ENCODE measurements at places on chromosomes 7 and 10.

DNA sequence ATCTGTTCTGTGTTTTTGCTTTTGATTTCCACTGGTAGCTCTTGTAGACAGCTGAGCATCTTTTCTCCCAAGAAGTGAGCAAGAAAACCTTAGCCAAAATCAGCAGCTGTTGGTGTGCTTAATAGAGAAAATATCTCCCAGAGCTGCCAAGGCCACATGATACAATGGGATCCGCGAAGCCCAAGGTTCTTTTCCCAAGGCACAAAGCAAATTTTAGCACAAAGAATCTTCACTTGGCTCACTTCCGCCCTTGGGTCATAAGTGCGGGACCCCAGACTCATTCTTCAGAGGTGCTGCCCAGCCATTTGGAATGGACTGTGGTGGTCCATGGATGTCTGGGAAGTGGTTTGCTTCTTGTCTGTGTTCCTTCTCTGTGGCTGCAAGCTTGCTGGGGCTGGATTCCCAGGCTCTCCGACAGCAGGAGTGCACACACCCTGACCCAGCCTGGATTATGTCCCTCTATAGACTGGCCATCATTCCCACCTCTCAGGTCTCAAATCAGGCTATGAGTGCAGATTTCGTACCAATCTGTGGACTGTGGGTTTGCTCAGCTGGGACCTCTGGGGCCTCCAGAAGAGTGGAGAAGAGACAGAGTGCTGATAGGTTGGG is 93.0 kb upstream of the TMEM72 start:
- no peaks in the 10 kb centered on the region for H3K4me1 ChIP-seq
- no peak overlapping the region for H3K4me3 ChIP-seq
- H3K27me3 ChIP-seq: peaks cover 6% of the 10 kb centered on the region
- no peak for DNase-seq
- H3K36me3 ChIP-seq: no peaks in the 10 kb centered on the region
- H3K27ac ChIP-seq: no peak overlapping the region

- H3K4me1 ChIP-seq: no peaks in the 10 kb centered on the region
- no peaks in the 10 kb centered on the region for H3K36me3 ChIP-seq
- peaks cover 2% of the 10 kb centered on the region for H3K27me3 ChIP-seq
- no peak overlapping the region for H3K27ac ChIP-seq
Observed at GRCh38 chr10:123517901-123518300, 148.3 kb upstream of the GPR26 start.

DNA sequence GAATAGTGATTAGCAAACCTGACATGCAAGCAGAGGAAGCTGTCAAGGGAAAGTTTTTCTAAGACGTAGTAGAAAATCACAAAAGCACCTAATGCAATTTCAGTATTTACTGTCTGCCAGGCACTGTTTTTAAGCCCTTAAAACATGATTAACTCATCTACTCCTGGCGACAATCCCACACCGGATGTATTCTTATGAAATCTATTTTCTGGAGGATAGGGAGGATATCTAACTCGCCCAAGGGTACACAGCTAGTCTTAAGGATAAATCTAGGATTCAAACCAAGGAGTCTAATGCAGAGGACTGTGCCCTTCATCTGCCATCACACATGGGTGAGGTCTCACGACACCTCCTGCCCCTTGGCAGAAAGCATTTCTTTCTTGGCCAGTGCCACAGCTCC is 47.8 kb upstream of the FIGNL1 start:
- H3K27ac ChIP-seq: no peak overlapping the region
- H3K4me3 ChIP-seq: no peak overlapping the region
- H3K36me3 ChIP-seq: no peaks in the 10 kb centered on the region
- DNase-seq: no peak
- H3K4me1 ChIP-seq: no peaks in the 10 kb centered on the region
- H3K27me3 ChIP-seq: peaks cover 22% of the 10 kb centered on the region

DNA sequence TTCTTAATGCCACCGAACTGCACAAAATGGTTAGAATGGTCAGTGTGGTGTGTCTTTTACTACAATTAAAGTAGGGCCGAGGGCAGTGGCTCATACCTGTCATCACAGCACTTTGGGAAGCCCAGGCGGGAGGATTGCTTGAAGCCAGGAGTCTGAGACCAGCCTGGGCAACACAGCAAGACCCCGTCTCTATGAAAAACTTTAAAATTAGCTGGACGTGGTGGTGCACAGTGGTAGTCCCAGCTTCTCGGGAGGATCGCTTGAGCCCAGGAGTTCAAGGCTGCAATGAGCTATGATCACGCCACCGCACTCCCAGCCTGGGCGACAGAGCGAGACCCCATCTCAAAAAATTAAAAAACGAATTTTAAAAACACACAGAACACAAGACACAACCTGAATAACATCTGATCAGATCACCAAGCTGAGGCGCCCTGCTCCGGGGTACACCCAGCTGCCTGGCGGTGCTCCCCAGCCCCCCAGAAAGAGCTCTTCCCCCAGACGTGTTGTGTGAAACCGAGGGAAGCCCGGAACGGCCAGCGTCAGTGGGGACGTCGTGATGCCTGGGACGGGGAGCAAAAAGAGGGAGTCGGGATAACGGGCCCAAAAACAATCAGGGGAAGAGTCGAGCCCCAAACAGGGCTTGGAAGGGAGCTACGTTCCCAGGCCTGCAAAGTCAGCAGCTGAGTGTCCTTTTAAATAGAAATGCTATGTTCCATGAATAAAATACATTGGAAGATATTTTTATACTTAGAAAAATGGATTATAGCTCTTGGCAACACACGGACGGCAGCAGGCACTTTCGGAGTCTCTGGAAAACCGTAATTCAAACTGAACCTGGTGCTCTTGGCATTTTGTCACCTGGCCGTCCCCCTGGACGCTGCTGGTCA is 80.7 kb upstream of the PDGFA start:
- peak overlapping the region; percentile 100 for H3K27ac ChIP-seq
- H3K36me3 ChIP-seq: peaks cover 33% of the 10 kb centered on the region
- H3K27me3 ChIP-seq: no peaks in the 10 kb centered on the region
- DNase-seq: no peak
- H3K4me3 ChIP-seq: peak overlapping the region; percentile 74
- H3K4me1 ChIP-seq: peaks cover 40% of the 10 kb centered on the region

DNA sequence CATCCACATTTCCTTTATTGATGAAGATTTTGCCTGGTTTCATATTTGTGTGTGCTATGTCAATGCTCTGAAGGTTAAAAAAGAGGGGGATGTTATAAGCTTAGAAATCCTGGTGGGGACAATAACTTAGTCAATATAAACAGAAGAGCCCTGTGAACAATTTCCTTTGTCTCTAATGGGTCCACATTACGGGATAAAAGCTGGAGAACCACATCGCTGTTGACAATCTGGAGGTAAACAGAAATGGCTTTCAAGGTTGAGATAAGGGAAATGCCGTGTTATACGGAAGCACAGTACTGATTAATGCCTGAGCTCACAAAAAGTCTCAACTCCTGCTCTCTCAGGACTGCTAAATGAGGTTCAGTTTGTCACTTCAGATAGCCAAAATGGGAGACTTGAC is 16.8 kb downstream of the ASAH2 start:
- peaks cover 45% of the 10 kb centered on the region for H3K27me3 ChIP-seq
- H3K36me3 ChIP-seq: no peaks in the 10 kb centered on the region
- H3K4me3 ChIP-seq: no peak overlapping the region
- no peak overlapping the region for H3K27ac ChIP-seq
- H3K4me1 ChIP-seq: no peaks in the 10 kb centered on the region

DNA sequence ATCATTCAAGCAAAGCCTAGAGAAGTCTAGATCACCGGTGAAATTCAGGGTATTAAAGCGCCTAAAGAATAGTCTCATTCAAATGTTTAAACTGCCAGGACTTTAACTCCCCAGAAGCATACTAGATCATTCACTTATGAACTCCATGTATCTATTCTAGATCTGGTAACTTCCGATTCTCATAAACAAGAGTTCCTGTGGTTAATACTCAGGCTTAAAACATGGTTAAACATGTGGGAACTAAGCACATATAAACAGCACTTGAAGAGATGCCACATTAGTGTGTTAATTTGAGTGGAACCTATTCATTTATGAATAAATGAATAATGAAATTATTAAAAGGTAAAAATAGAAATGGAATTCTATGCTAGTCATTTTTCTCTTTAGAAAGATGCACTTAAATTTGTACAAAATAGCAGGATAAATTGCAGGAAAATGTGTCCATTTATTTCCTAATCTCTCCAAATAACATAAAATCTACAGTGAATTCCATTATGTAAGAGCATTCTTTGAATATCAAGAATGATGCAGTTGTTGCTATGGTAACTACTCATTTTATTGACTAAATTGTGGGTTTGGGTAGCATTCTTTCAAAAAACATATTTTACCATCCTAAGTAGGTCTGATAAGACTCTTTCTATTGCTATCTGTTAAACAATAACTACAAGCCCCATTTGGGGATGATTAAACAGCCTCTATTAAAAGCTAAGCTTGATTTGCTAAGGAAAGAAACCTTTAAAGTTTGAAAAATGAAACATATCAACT is 147.6 kb upstream of the TMEM168 start:
- no peaks in the 10 kb centered on the region for H3K27me3 ChIP-seq
- H3K4me3 ChIP-seq: peak overlapping the region; percentile 95
- H3K36me3 ChIP-seq: peaks cover 6% of the 10 kb centered on the region
- H3K27ac ChIP-seq: no peak overlapping the region
- DNase-seq: no peak

DNA sequence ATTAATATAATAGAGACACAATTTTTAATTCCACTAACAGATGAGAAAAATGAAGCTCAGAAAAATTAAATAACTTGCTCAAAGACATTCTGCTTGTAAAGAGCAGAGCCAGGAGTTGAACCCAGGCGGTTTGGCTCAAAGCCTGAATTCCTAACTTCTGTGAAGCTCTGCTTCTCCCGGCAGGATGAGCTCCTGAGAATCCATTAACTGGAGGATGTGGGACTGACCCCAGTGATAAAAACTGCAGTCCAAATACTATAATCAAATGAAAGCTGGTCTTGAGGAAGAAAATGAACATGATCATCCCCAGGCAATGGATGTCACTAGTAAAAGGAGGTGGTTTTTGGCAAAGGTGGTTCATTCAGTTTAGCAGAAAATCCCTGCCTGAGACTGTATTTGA is 898.2 kb downstream of the CCSER2 start:
- no peak overlapping the region for H3K27ac ChIP-seq
- H3K4me1 ChIP-seq: no peaks in the 10 kb centered on the region
- DNase-seq: no peak
- no peak overlapping the region for H3K4me3 ChIP-seq
- H3K27me3 ChIP-seq: no peaks in the 10 kb centered on the region
- H3K36me3 ChIP-seq: no peaks in the 10 kb centered on the region

- H3K27ac ChIP-seq: no peak overlapping the region
- no peak for DNase-seq
- H3K27me3 ChIP-seq: peaks cover 16% of the 10 kb centered on the region
- H3K4me1 ChIP-seq: peaks cover under 1% of the 10 kb centered on the region
- H3K36me3 ChIP-seq: no peaks in the 10 kb centered on the region
- H3K4me3 ChIP-seq: no peak overlapping the region
Observed at GRCh38 chr7:101357433-101357832, 5.2 kb upstream of the COL26A1 start.

DNA sequence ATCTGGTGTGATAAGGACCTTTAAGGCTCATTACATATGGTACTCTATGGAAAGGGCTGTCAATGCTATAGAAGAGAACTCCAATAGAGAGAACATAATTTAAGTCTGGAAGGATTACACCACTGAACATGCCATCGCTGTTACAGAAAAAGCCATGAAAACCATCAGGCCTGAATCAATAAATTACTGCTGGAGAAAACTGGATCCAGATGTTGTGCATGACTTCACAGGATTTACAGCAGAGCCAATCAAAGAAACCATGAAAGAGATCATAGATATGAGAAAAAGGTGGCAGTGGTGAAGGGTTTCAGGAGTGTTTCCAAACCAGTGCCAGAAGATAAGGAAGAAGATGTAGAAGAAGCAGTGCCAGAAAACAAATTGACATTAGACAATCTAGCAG is 18.9 kb upstream of the GPR22 start:
- H3K27ac ChIP-seq: no peak overlapping the region
- H3K4me3 ChIP-seq: no peak overlapping the region
- H3K27me3 ChIP-seq: no peaks in the 10 kb centered on the region
- no peak for DNase-seq
- H3K36me3 ChIP-seq: peaks cover 5% of the 10 kb centered on the region
- peaks cover 3% of the 10 kb centered on the region for H3K4me1 ChIP-seq

- no peaks in the 10 kb centered on the region for H3K36me3 ChIP-seq
- peaks cover 6% of the 10 kb centered on the region for H3K4me1 ChIP-seq
- DNase-seq: no peak
- H3K4me3 ChIP-seq: no peak overlapping the region
- no peaks in the 10 kb centered on the region for H3K27me3 ChIP-seq
- no peak overlapping the region for H3K27ac ChIP-seq
Observed at GRCh38 chr7:101470668-101471487, 108.2 kb downstream of the COL26A1 start.

GRCh38 chr10:60147576-60148265 is 241.4 kb upstream of the CCDC6 start:
- no peak overlapping the region for H3K27ac ChIP-seq
- H3K36me3 ChIP-seq: peaks cover 27% of the 10 kb centered on the region
- no peaks in the 10 kb centered on the region for H3K4me1 ChIP-seq
- no peak for DNase-seq
- H3K27me3 ChIP-seq: no peaks in the 10 kb centered on the region

GRCh38 chr10:3533296-3533695 is 251.7 kb downstream of the KLF6 start:
- DNase-seq: no peak
- H3K27me3 ChIP-seq: peaks cover 8% of the 10 kb centered on the region
- H3K4me1 ChIP-seq: peaks cover 3% of the 10 kb centered on the region
- H3K4me3 ChIP-seq: no peak overlapping the region
- H3K36me3 ChIP-seq: no peaks in the 10 kb centered on the region

- peaks cover 15% of the 10 kb centered on the region for H3K4me1 ChIP-seq
- peaks cover 51% of the 10 kb centered on the region for H3K27me3 ChIP-seq
- no peaks in the 10 kb centered on the region for H3K36me3 ChIP-seq
- no peak overlapping the region for H3K4me3 ChIP-seq
- H3K27ac ChIP-seq: no peak overlapping the region
- no peak for DNase-seq
Observed at GRCh38 chr10:34809796-34810195, 5.3 kb downstream of the PARD3 start.

DNA sequence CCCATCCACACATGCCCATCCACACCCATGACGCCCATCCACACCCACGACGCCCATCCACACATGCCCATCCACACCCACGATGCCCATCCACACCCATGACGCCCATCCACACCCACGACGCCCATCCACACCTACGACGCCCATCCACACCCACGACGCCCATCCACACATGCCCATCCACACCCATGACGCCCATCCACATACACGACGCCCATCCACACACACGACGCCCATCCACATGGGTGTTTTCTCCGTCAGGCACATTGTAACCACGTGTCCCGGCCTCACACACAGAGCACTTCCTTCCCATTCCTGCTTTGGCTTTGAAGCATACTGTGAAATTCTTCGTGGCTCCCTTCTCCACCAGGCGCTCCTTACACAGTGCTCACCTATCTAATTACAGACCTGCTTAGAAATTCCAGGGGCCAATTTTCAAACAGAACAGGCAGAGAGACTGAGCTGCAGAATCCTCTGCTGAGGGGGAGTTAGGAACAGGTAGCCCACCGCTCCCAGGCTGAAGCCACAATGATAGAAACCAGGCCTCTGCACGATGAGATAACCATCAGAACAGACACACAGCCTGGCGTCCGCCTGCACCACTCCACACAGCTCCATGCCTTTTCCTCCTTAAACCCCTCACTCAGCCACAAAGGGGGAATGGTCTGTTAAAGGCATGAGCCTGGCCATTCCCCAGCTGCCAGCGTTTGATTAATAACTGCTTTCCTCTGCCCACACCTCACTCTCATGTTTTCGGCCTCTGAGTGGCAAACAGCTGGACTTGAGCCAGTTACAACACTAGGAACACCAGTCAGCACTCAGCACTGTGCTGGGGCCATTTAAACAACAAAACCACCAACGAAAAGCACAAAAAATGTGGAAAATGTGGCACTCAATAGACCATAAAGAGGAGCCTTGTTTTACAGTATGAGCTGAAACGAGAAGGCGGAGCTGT is 501.6 kb downstream of the PTPRN2 start:
- H3K4me3 ChIP-seq: no peak overlapping the region
- no peak overlapping the region for H3K27ac ChIP-seq
- H3K4me1 ChIP-seq: no peaks in the 10 kb centered on the region
- H3K27me3 ChIP-seq: no peaks in the 10 kb centered on the region
- peaks cover 2% of the 10 kb centered on the region for H3K36me3 ChIP-seq
